ENCODE measurements at places on chromosomes 3 and 15.

- peak; percentile 32 for DNase-seq
These were observed 5.3 kb upstream of the GUCA1C start for GRCh38 chr3:108959017-108959416.

- no peak for DNase-seq
These were observed 85.6 kb upstream of the GAP43 start for GRCh38 chr3:115537669-115538068.

DNA sequence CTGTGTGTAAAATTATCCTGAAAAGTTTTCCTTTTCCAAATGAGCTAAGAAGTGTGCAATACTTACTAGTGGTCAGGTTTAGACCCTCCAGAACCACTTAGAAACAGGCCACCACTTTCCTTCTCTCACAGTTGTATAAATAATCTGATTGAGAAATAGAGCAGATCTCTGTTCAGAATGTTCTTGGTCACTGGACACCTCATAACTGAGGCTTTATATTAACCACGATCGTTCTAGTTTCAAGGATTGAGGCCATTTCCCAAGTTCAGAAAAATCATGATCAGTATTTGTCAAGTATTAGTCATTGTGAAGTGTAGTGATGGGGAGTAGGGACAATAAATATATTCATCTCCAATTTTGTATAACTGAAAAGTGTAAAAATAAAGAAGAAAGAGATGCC is 1.0 kb upstream of the MAP3K13 start:
- no peak for DNase-seq

DNA sequence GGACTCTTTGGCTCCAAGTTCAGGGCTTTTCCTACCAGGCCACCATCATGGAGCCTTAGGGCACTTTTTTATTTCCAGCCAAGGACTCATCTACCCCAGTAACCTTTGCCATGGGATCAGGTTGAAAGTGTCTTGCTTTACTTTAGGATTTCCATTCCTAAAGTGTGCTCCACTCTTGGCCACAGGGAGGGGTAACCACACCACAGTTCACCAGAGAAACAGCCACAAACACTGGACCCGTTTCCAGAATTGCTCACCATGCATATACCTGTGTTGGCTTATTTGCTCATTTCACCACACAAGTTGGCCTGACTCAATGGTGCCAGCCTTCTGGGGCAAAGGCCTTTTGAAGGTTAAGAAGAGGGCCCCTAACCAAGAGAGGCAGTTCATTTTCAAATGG is 70.6 kb upstream of the RAD18 start:
- DNase-seq: no peak

- DNase-seq: no peak
These were observed 36.3 kb upstream of the UTS2B start for GRCh38 chr3:191366675-191367074.

DNA sequence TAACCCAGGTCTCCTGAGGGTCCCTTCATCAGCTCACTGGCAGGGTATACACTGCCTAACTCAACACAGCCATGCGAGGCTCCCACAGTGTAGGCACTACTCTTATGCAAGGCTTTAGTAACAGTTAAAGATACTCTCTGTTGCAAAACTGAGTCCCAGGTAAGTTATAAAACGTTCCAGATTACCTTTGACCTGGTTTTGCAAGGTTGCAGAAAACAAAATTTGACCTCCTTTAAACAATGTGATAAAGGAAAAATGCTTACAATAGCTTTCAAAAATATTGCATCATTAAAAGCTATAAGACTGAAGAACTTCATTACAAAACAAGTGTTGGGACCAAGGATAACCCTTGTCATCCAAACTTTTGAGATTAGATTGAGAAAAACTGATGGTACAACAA is 5.5 kb downstream of the SLC27A2 start:
- DNase-seq: no peak

GRCh38 chr3:72661115-72661457 is 187.2 kb downstream of the SHQ1 start:
- DNase-seq: peak; percentile 11

DNA sequence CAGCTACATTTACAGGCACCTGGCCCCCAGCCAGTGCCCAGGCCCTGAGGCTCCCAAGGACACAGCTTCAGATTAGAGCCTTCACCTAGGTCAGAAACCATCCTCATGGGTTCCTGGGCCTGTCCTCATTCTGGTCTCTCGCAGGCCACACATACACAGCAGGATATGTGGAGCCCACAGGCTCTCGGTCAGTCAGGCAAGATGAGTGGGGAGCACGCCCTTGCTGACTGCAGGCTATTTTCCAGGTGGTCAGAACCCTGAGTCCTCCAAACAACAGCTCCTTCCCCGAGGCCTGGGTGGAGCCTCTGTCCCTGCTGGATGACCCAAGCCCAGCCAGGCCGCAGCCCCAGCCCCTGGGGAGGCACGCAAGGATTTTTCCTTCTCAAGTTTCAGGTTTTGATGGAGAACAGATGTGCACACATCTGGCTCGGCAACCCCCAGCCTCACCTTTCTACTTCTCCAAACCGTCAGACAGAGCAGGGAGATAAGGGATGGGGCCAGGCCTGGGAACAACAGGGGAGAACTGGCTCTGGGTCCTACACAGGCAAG is 1.6 kb downstream of the STRA6 start:
- peak; percentile 20 for DNase-seq

DNA sequence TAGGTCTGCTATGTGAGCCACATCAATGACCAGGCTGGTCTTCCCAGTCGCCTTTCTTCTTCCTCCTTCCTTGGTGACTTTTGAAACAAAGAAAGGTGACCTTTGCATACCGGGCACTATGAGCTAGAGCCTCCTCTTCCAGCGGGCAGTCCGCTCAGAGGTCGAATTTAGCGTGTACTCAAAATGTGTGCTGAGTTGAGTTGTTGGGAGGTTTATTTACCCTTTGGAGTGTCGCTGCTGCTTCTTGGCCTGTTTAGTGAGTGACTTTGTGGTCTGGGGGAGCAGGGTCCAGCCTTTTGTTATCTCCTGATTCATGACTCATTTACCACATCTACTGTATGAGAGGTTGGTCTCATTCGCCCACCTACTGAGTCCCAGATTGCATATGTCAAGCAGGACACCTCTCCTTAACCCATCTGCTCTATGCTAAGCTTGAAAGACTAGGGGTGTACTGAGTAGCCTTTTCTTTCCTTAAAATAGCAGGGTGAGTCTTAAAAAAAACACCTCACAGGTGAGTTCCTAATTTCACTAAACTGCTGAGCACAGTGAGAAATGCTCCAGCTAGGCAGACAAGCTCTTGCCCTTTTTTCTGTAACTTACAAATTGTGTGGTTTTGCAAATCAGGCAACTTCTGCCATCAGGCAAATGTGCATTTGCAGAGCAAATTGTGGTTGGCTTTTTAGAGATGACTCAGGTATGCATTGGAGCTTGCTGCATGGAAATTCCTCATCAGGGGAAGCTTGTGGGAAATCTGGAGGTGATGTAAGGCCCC is 3.2 kb upstream of the SIAH2 start:
- DNase-seq: no peak

- DNase-seq: no peak
These were observed 75.5 kb downstream of the TOP2B start for GRCh38 chr3:25589104-25589782.

- no peak for DNase-seq
These were observed 140.6 kb downstream of the GBE1 start for GRCh38 chr3:81620849-81621248.

- DNase-seq: no peak
These were observed 80.4 kb upstream of the MEF2A start for GRCh38 chr15:99485153-99485961.

- DNase-seq: no peak
These were observed 668.7 kb downstream of the OTOL1 start for GRCh38 chr3:162165346-162165745.

DNA sequence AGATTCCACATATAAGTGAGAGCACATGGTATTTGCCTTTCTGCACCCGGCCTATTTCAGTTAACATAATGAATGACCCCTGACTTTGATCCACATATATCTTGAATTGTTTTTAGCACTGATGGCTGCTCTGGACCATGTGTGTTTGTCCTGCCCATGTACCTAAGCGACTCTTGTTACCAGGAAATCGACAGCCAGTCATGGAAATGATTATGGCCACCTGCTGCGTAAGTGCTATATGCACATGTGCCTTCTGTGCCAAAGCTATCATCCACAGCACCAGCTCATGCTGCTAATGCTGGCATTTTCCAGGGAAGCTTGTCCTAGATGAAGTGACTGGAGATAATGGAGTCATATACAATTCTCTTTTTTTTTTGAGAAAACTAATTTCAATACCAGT is 103.7 kb downstream of the PEX5L start:
- peak; percentile 93 for DNase-seq

- peak; percentile 98 for DNase-seq
These were observed 103.1 kb upstream of the TLE3 start for GRCh38 chr15:70200511-70201424.

DNA sequence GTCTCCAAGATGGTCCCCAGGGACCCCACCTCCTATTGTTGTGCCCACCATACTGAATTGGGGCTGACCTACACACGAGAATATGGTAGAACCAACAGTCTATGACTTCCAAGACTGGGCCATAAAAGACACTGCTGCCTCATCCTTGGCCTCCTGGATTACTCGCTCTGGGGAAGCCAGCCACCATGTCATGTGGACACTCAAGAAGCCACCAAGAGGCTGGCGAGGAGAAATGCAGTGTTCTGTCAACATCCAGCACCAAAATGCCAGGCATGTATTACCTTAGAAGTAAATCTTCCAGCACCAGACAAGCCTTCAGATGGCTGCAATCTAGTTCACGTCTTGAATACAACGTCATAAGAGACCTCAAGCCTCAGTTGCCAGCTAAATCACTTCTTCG is 17.1 kb upstream of the TPM1 start:
- no peak for DNase-seq

- no peak for DNase-seq
These were observed 127.2 kb downstream of the SLCO3A1 start for GRCh38 chr15:91980502-91981267.

- no peak for DNase-seq
These were observed 3.2 kb downstream of the EIF1B start for GRCh38 chr3:40312661-40313226.

Measured in NCI-H524 (cell line).